ENCODE measurements at places on chromosomes 4 and X.

GRCh38 chr4:30948653-30949052, 228.5 kb downstream of the PCDH7 start:
- DNase-seq, result no peak

DNA sequence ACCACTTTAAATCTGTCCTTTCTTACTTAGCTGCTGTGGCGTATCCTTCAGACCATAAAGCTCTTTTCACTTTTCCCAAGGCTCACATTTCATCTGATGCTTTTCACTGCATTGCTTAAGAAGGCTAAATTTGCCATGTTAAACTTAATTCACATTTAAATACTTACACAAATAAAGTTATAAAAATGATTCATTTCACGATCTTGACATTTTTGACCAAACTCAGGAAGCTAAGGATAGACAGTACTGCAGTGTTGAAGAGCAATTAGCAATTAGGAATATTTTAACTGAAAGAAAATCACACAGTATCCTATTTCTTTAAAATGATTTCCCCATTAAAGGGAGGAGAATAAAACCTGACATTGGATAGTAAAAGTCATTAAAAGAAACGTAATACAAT, 1038.6 kb downstream of the STPG2 start:
- DNase-seq, result no peak

GRCh38 chr4:121177246-121178137, 13.4 kb upstream of the TNIP3 start:
- DNase-seq, result no peak

- no peak for DNase-seq
These were observed 5.8 kb downstream of the MAEA start for GRCh38 chr4:1295405-1296055.

DNA sequence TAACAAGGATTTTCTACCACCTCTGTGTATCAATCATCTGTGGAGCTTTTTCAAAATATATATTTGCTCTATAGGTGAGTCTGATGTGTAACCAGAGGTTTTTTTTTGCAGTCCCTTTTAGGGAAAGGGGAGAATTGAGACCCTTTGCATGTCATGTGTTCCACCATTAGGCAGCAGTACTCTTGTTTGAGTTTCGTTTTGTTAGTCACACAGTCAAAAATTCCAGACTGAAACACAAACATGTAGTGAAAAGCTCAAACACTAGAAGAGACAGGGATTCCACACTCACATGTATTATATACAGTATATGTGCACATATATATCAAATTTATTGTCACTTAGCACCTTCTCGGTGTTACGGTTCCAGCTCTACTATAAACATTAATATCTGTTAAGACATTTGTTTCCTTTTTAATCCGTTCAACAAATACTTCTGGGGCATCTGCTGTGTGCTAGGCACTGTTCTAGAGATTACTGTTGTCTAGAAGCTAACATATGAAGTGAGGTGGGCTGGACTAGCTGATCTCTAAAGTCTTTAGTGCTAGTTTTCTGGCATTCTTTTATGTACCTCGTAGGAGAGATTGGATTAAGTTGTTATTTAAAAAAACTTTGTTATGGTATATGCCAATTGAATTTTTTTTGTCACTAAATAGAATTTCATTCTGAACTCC, 5.5 kb downstream of the USP9X start:
- no peak for DNase-seq

- no peak for DNase-seq
These were observed 46.4 kb downstream of the APOO start for GRCh38 chrX:23861215-23861896.

DNA sequence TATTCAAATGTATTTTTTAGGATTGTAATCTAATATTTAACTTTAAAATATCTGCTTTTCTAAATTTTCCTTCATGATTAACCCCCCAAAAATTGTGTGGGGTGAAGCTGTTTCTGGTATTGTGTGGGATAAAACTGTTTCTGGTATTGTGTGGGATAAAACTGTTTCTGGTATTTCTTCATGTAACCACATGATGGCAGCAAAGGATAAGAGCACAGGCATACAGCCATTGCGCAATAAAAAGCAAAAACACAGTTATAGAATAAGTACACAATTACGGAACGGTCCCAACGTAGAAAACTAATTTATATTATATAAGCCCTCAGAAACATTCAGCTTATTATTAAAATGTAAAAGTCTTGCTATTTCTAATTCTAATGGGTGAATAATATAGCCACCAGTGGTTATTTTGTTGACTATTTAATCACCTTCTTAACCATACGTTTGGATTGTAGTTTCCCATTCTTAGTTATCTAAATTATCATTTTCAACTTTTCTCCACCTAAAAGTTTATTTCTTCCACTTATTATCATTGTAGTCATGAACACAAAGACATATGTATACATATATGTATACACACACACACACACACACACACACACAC, 333.9 kb upstream of the FSTL5 start:
- no peak for DNase-seq

GRCh38 chrX:41822892-41823291, 98.9 kb downstream of the GPR82 start:
- DNase-seq, result no peak

DNA sequence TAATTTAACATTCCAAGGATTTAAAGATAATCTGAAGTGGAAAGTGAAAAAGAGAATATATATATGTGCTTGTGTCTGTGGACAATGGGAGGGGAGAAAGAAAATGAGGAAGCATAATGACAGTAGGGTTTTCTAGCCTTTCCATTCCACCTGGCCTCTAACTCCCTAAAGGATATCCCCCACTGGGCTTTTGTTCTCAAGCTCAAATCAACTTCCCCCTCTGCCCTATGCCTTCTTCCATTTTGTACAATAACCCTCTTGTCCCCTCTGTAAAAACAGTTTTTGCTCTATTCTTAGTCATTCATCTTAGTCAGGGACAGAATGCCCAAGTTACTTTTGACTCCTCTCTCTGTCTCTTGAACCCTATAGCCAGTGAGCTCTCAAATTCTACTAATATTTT, 23.6 kb downstream of the ANTXR2 start:
- DNase-seq, result no peak

DNA sequence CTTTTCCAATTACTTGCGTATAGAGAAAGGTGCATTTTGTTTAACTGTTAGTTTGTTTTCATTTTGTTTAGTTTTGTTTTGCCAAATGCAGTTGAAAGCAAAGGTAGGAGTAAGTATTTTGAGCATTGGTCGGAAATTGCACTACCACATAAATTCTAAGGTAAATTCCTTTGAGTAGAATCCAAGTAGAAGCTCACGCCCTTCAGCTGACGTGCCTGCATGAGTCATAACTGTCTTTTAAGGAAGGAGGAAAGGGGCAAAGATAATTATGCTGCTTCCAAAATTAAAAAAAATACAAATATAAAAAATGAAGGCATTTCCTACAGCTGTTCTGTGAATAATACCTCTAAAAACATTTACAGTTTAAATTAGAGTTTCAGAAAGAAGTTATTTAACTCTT, 110.2 kb upstream of the MYOZ2 start:
- DNase-seq, result no peak

- DNase-seq, result no peak
These were observed 42.7 kb downstream of the NHSL2 start for GRCh38 chrX:71953391-71953790.

GRCh38 chr4:77500801-77501200, 104.8 kb upstream of the CXCL13 start:
- DNase-seq, result no peak

GRCh38 chrX:37873220-37873619, 25.8 kb upstream of the DYNLT3 start:
- DNase-seq, result no peak

DNA sequence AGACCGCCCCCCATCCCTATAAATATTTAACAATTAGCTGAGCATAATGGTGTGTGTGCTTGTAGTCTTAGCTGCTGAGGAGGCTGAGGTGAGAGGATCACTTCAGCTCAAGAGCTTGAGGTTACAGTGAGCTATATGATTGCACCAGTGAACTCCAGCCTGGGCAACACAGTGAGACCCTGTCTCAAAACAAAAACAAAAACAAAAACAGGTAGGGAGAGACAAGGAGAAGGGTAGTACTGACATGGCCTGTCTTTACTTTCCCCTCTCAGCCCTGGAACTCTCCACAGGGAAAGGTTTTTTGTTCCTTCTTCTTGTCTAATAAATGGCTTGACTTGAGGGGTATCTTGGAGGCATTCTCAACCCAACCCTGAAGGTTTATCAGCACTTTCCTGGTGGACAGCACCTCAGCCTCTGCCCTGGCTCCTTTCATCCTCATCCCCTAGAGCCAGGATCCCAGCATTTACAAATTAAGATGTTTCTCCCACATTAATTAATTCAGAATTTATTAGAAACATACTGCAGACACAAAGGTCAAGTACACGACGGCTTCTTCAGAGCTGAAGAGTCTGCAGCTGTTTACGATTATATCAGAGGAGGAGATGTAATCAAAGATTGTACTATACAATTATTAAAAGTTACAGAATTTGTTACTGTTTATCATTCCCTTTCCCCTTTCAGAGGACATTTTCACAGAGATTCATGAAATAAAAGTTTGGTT, 131.8 kb downstream of the AFF1 start:
- no peak for DNase-seq

DNA sequence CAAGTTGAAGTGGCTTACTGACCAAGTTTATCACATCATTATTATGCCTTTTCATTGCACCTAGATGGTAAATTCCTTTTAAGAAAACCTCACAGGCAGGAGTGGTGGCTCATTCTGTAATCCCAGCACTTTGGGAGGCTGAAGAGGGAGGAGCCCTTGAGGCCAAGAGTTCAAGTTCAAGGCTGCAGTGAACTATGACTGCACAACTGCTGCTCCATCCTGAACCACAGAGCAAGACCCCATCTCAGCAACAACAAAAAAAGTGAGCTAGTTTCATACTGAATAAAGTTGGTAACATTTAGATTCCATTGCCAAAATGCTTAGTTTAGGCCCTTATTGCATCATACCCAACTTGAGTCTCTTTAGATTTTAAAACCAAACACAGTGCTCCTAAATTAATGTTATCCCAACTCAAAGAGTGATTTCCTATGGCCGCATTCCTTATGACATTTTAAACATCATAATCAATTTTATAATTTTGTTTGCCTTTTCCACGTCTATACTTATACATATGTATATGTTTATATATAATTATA, 36.0 kb downstream of the PDS5A start:
- no peak for DNase-seq

GRCh38 chrX:3514996-3515395, 168.5 kb upstream of the MXRA5 start:
- no peak for DNase-seq

DNA sequence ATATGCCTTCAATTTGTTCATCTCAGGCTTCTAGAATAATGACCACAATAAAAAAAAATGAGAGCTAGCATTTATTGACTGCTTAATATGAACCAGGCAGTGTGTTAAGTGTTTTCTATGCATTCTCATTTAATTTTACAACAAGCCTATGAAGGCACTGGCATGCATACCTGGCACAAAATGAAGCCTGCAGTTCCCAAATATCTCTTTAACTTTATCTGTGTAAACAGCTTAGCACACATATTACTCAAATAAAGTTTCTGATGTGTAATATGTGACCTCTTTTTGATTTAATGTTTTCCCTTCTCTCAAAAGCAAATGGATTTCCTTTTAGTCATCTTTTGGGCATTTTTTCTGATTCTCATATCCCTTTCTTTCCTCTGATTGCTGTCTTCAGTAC, 671.8 kb downstream of the PCDH7 start:
- DNase-seq, result no peak

DNA sequence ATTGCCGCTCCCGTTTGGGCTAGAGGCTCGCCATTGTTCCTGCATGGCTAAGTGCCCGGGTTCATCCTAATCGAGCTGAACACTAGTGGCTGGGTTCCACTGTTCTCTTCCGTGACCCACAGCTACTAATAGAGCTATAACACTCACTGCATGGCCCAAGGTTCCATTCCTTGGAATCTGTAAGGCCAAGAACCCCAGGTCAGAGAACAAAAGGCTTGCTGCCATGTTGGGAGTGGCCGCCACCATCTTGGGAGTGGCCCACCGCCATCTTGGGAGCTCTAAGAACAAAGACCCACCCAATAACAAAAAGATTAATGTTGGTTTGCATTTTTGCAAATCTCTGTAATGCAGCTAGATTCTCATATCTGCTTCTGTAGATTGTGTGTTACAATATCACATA, 299.0 kb downstream of the DCHS2 start:
- no peak for DNase-seq

DNA sequence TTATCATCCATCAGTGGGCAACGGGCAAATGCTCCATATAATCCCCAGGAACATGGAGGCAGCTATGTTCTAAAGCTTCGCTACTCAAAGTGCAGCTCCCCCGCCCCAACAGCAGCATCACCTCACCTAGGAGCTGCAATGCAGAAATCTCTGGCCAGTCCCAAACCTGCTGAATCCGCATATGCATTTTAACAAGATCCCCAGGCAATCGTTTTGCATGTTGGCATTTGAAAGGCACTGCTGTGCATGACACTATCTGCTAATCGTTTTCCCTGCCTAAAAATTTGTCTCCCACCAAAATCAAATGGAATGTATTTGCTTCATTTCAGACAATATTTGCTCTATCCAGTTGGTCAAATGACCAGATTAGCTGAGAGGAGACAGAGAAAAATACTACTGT, 15.2 kb downstream of the ADGRG2 start:
- no peak for DNase-seq

GRCh38 chr4:38939165-38939564, 71.6 kb downstream of the FAM114A1 start:
- no peak for DNase-seq

DNA sequence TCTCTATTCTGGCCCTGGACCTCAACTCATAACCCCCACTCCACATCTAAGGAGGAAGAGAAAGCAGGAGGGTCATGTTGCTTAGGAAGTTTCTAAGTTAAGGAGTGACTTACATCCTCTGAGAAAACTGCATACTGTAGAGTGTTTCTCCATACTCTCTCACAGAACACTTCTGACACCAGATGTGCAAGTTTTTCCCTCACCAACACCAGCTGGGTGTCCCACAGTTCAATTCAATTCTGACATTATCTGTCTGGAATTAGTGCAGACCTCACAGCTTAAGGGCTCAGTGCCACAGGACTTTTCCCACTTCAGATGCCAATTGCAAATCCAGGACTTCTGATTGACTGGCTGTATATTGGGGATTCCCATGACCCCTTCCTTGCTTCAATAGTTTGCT, 89.0 kb upstream of the SFRP2 start:
- DNase-seq, result no peak

DNA sequence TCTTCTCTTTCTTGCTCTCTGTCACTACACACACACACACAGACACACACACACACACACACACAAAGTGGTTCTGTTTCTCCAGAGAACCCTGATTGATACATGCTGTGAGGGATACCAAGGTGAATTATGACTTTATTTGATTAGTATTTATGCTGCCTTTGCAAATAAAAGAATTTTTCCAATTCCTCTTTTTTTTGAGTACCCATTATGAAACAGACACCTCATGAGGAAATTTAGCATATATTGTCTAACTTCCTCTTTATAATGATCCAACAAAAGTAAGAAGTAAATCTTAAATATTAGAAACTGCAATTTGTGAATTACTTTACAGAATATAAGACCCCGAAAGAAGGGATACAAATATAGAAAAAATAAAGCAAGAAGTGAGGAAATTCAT, 14.3 kb upstream of the RAB28 start:
- DNase-seq, result no peak

DNA sequence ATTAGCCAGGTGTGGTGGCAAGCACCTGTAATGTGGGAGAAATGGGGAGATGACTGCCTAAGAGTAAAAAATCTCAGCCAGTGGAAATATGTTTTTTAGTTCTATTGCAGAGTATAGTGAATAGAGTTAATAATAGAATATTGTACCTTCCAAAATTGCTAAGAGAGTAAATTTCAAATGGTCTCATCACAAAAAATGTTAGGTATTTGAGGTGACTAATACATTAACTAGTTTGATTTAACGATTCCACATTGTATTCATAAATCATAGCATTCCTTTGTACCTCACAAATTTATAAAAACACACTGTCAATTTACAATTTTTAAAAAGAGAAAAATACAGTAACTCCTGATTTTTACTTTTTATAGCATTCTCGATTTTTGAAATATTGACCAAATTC, 681.5 kb upstream of the EPHA5 start:
- no peak for DNase-seq

Measured in stimulated activated CD8-positive, alpha-beta memory T cell treated with anti-CD3 and anti-CD28 coated beads, Interleukin-2, amount 100 ng/mL, for 48 hours (primary cell).